ENCODE measurements at places on chromosomes 3 and 15. TPM values are rescaled to one million over a fixed set of nuclear protein-coding genes. Genes with fewer than 3 reads are reported as not detected.

GRCh38 chr15:77167406-77167805 is 96.5 kb upstream of the TSPAN3 start:
- DNase-seq: peak; percentile 8

GRCh38 chr3:1499694-1500093 is 406.9 kb downstream of the CNTN6 start:
- DNase-seq: no peak

- DNase-seq: no peak
These were observed 167.1 kb downstream of the NEK11 start for GRCh38 chr3:131193641-131194238.

DNA sequence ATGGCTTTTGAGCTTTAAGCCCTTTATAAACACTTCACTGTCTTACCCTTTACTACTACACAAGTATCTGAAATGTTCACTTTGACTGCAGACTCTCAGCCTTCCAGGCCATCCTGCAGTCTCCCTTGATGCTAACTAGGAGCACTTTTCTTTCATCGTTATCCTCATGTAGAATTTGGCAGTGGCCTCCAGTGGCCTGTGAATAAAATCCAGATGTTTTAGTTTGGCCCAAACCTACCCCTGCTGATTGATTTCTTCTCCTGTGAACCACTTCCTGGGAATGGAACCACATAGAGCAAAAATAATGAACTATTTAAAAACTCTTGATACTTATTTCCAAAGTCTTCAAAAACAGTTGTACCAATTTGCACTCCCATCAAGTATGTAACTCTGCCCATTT is 271.9 kb downstream of the FEZF2 start:
- no peak for DNase-seq

DNA sequence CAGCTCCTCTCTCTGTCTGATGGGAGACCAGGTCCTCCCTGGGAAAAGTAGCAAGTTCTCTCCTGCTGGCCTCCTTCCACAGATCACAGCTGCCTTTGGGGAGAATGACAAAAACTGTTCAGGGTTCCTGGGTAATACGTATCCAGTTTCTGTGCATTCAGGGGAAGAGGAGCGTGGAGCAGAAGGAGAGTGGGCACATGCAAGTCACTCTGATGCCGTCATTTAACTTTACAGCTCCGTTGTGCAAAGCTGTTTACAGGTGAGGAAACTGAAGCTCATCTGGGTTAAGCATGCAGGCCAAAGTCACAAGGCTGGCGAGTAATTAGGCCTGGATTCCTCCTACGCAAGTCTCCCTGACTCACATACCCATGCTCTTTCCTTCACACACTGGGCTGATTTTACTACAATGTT is 7.5 kb upstream of the TM4SF1 start:
- no peak for DNase-seq

DNA sequence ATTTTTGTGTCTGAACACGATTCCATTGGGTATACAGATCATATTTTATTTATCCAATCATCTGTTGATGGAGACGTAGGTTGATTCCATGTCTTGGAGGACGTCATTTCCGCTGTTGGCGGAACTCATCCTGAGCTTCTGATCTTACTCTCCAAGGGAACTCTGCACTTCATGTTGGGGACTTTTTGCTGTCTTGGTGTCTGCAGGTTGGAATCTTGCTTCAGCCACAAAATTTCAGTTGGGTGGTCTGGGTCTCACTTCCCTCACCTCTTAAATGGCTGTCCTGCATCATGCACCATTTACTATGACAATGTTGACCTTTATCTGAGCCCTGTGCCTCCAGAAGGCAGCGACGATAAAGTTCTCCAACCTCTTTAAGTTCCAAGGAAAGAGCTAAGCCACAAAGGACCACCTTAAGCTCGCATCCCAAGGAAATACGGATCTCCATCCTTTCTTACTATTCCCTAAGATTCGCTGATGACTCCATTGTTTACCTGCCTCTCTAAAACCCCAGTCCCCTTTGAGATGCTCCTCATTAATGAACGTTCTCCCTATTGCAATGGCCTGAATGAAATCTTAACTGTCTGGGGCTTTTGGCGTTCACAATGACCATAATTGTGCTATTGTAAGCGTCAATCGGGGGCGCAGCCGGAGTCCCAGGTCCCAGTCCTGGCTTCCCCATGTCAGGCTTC is 23.1 kb upstream of the RNU6-1 start:
- DNase-seq: no peak

DNA sequence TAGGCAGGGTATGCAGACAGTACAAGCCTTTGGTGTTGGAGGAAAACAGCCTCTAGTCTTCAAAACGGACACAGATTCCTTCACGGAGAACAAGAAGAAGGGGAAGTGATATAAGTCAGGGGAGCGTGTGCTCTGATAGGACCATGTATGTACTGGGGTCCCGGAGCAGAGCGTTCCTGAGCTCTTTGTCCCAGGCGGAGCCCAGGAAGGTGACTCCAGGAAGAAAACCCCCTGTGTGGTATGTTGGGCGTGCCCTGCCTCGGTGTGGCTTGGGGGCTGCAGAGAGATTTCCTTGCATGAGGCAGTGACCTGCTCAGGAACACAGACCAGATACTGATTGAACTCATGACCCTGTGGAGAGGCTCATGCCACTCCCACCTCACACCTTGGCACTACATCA is 21.7 kb downstream of the MELTF start:
- DNase-seq: no peak

DNA sequence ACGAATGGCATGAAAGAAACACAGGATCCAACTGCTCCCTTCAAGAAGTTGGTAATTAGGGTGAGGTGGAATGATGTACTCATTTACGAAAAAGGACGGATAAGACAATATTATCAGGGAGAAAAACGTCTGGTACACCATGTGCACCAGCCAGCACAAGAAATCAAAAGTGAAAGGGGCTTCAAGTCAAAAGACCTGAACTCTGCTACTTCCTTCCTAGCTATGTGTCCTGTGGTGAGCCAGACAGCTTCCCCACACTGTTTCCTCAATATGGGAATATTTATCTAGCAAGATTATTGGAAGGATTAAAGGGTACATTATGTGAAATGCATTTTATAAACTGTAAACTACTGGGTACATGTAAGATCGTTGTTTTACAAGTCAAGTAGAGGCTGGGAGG is 33.9 kb downstream of the RAB27A start:
- DNase-seq: no peak

GRCh38 chr3:159852266-159852665 is 136.4 kb upstream of the IL12A start:
- DNase-seq: no peak

DNA sequence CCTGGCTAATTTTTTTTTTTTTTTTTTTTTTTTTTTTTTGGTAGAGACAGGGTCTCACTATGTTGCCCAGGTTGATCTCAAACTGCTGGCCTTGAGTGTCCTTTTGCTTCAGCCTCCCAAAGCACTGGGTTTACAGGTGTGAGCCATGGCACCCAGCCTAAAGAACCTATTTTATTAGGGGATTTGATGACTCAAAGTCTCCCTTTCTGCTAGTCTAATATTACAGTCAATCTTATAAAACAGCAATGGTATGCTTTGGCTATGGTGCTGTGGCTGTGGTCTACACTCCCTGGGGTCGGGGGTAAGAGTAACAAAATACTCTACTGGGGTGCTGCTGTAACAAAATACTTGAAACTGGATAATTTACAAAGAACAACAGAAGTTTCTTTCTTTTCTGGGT is 44.8 kb downstream of the ZNF589 start:
- DNase-seq: no peak

DNA sequence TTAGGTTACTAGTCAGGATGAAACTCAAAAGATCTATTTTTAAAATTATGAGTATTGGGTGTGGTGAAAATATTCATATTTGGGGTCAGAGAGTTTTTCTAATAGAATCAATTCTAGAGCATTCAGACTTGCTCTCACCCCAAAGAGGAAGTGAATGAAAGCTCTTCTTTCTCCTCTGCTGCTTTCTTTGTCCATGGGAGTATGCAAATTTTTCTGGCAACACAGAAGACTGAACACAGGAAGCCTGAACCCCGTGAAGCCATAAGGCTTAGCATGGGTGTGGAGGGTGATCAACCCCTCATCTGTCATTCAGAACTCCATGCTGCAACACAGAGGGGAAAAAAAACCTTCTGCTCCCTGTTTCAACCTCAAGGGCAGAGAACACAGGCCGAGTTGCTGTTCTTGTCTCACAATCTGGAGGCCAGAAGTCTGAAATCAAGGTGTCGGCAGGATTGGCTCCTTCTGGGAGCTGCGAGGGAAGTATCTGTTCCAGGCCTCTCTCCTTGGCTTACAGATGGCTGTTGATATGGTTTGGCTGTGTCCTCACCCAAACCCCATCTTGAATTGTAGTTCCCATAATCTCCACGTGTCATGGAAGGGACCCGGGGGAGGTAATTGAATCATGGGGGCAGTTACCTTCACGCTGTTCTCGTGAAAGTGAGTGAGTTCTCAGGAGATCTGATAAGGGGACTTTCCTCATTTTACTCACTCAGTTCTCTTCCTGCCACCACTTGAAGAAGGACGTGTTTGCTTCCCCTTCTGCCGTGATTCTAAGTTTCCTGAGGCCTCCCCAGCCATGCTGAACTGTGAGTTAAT is 33.7 kb upstream of the CD47 start:
- DNase-seq: no peak

CRYBG3 gene
- 49.5 TPM for total RNA-seq

ABI3BP gene
- total RNA-seq: 51.0 TPM

ACP3 gene
- 21.8 TPM for total RNA-seq

SUSD5 gene
- total RNA-seq: 3.3 TPM

OXNAD1 gene
- 16.5 TPM for total RNA-seq

RSL24D1 gene
- total RNA-seq: 82.2 TPM

TMCO5A gene
- total RNA-seq: not detected

NANOGP8 gene
- total RNA-seq: 0.89 TPM

NPAP1 gene
- total RNA-seq: not detected

SEMA3G gene
- 16.2 TPM for total RNA-seq

Data from skin of body (tissue), 3 donors.